ENCODE measurements at places on chromosomes 1 and 21. TPM values are rescaled to one million over a fixed set of nuclear protein-coding genes. Genes with fewer than 3 reads are reported as not detected.

Gene KCNK2
- total RNA-seq, result 0.15 TPM

GRCh38 chr1:39745016-39745670, 6.5 kb downstream of the PPIE start:
- no peaks in the 10 kb centered on the region for H3K4me1 ChIP-seq
- no peak for DNase-seq
- no peak overlapping the region for H3K27ac ChIP-seq
- H3K27me3 ChIP-seq, result no peaks in the 10 kb centered on the region
- H3K4me3 ChIP-seq, result no peak overlapping the region

Gene OLIG2
- total RNA-seq, result 0.59 TPM

DNA sequence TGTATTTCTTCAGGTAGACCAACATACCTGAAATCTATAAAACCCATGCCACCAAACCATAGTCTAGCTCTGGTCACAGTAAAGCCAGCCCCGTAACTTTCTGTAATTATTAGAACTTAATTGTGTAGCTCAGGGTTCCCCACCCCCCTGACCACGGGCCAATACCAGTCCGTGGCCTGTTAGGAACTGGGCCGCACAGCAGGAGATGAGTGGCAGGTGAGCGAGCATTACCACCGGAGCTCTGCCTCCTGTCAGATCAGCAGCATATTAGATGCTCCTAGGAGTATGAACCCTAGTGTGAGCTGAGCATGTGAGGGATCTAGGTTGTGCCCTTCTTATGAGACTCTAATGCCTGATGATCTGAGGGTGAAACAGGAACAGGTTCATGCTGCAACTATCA, 14.6 kb downstream of the TENT5C start:
- no peak overlapping the region for H3K27ac ChIP-seq
- no peak for DNase-seq
- H3K4me1 ChIP-seq, result no peaks in the 10 kb centered on the region
- H3K27me3 ChIP-seq, result no peaks in the 10 kb centered on the region
- H3K36me3 ChIP-seq, result no peaks in the 10 kb centered on the region
- H3K4me3 ChIP-seq, result no peak overlapping the region

Gene TFF2
- total RNA-seq, result not detected

DNA sequence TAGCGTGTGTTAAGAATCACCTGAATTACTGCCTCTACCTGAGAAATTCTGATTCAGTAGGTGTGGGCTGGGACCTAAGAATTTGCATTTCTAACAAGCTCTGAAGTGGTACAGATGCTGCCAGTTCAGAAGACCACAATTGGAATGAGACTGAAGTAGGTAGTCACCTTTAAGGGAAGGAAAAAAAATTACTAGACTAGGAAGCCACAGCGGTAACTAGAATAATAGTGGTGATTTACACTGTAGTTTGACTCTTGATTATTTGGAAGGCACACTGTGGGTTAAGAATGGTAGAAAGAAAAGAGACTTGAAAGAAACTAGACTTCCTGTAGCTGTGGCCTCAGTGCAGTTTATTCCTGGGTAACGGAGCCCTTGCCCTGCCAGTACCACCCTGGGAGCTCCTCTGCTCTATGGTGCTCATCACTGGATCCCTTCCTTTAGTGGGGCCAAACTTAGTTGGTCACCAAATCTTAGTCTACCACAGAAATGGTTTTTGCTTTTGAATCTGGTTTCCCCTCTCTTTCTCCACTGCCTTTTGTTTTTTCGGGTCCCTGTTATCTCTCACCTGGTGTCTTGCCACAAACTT, 43.6 kb downstream of the ARID1A start:
- H3K27me3 ChIP-seq, result no peaks in the 10 kb centered on the region
- H3K4me1 ChIP-seq, result no peaks in the 10 kb centered on the region
- no peak for DNase-seq
- no peak overlapping the region for H3K27ac ChIP-seq

DNA sequence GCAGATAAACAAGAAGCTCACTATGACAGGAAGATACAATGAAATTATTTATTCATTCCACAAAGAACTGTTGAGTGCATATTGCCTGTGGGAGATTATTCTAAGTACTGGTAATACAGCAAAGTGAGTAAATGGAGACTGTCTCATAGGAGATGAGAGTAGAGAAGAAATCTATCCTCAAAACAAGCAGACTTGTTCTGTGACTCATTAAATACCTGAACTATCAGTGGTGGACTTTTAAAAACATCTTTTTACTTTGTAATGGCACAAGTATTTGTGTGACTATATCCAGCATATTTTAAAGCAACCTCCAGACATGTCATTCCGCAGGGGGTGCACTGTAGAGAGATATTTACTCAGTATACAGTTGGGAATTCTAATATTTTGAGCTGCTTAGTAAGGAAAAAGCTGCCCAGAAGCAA, 259.2 kb downstream of the FMN2 start:
- no peaks in the 10 kb centered on the region for H3K27me3 ChIP-seq
- H3K27ac ChIP-seq, result no peak overlapping the region

DNA sequence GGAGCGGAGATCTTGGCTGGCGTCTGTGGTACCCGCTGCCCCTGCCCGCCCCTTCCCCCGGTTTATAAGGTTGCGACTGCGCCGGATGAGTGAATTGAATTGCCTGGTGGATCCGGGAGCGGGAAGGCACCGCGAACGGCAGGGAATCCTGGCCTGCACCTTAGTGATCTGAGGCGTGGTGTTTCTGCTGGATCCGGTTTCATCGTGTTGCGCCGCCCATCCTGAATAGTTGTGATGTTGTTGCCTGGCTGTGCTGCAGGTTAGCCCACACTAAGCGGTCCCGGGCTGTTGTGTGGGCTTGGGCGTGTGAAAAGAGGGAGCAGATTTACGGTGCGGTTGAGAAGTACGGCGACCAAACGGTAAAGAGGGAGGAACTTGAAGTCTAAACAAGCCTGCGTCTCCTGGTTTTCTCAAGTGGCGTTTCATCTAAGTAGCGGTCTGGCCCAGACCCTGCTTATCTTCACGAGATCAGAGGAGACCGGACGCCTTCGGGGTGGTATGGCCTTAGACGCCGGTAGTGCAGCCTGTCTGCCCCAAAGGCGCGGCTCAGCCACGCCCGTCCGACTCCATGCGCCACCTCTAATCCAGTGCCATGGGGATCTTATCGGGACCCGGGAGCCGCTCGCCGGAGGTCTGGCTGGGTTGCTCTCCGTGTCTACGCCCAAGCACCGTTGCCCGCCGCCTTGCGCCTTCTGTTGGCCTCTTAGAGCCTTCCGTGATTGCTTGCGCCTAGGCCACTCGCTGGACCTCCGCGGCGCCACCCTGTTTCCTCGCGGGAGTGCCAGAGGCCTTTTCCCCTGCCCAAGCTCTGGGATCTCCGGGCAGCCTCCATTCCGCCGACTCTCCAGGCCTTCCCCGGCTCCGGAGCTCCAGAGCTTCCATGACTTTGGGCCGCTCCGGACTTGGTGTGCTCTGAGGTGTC, 87.5 kb upstream of the RHOU start:
- no peaks in the 10 kb centered on the region for H3K4me1 ChIP-seq
- peaks cover 63% of the 10 kb centered on the region for H3K27me3 ChIP-seq
- H3K27ac ChIP-seq, result no peak overlapping the region
- no peaks in the 10 kb centered on the region for H3K36me3 ChIP-seq

DNA sequence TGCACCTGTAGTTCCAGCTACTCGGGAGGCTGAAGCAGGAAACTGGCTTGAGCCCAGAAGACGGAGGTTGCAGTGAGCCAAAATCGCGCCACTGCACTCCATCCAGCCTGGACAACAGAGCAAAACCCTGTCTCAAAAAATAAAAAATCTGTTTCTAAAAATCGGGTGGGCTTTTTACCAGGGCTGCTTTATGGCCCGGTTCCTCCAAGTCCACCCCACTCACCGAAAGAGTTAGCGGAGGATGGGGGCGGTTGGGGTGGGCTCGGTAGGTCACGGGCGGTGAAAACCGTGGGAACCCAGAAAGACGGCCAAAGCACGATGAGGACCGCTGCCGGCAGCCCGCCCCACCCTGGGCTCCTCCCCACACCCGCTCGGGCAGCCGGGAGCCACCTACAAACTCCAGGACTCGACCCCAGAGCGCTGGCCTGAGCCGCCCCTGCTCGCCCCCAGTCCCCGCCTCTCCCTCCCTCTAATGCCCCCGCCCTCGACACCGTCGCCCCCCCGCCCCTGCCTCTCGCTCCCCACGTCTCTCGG, 846 bp upstream of the PER3 start:
- H3K27ac ChIP-seq, result no peak overlapping the region
- H3K4me3 ChIP-seq, result peak overlapping the region; percentile 78
- peak; percentile 91 for DNase-seq
- H3K36me3 ChIP-seq, result peaks cover 34% of the 10 kb centered on the region
- no peaks in the 10 kb centered on the region for H3K4me1 ChIP-seq
- no peaks in the 10 kb centered on the region for H3K27me3 ChIP-seq

Gene VSIG8
- not detected for total RNA-seq

GRCh38 chr1:195462646-195463045, 1145.6 kb downstream of the KCNT2 start:
- H3K4me1 ChIP-seq, result peaks cover 3% of the 10 kb centered on the region
- DNase-seq, result no peak
- H3K27ac ChIP-seq, result no peak overlapping the region
- no peak overlapping the region for H3K4me3 ChIP-seq

- H3K4me3 ChIP-seq, result no peak overlapping the region
- H3K4me1 ChIP-seq, result no peaks in the 10 kb centered on the region
- no peaks in the 10 kb centered on the region for H3K27me3 ChIP-seq
- no peak for DNase-seq
- H3K27ac ChIP-seq, result no peak overlapping the region
These were observed 10.8 kb upstream of the IFNGR2 start for GRCh38 chr21:33392284-33392985.

DNA sequence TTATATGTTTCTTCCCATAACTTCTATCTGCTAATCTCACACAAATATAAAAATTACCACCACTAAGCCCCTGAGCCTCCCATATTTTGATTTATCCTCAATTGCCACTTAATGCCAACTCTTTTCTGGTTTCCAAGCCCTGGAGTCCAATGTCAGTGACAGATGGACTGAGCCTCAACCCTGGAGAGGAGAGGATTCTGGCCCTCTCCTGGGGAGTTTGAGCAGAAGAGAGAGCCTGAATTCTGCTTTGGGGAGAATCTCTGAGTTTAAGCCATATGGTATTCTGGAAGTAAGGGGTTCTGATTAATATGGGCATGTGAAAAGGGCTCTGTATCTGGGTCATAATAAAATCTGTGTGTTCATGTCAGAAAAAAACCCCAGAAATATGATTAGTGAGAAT, 8.5 kb downstream of the CADM3 start:
- H3K4me3 ChIP-seq, result no peak overlapping the region
- no peak for DNase-seq
- no peaks in the 10 kb centered on the region for H3K36me3 ChIP-seq

GRCh38 chr1:188514917-188515316, 1686.2 kb downstream of the PLA2G4A start:
- H3K4me1 ChIP-seq, result no peaks in the 10 kb centered on the region
- H3K27ac ChIP-seq, result no peak overlapping the region
- DNase-seq, result no peak
- no peaks in the 10 kb centered on the region for H3K27me3 ChIP-seq
- H3K36me3 ChIP-seq, result no peaks in the 10 kb centered on the region

- H3K27me3 ChIP-seq, result no peaks in the 10 kb centered on the region
- H3K27ac ChIP-seq, result no peak overlapping the region
- no peaks in the 10 kb centered on the region for H3K36me3 ChIP-seq
- no peak overlapping the region for H3K4me3 ChIP-seq
- no peaks in the 10 kb centered on the region for H3K4me1 ChIP-seq
- DNase-seq, result no peak
These were observed 101.6 kb downstream of the BRINP3 start for GRCh38 chr1:190376044-190376443.

Gene GNG4
- total RNA-seq, result 13.5 TPM

DNA sequence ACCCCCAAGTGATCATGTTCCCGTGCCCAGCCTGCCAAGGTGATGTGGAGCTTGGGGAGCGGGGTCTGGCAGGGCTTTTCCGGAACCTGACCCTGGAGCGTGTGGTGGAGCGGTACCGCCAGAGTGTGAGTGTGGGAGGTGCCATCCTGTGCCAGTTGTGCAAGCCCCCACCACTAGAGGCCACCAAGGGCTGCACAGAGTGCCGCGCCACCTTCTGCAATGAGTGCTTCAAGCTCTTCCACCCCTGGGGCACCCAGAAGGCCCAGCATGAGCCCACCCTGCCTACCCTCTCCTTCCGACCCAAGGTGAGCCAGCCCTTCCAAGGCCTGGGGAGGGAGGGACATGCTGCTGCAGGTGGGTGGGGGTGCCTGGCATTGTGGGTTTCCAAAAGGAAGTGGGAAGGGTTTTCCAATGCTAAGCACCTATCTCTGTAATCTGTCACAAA, 2.3 kb downstream of the TRIM46 start:
- H3K36me3 ChIP-seq, result peaks cover 17% of the 10 kb centered on the region
- no peak overlapping the region for H3K4me3 ChIP-seq
- no peaks in the 10 kb centered on the region for H3K27me3 ChIP-seq
- DNase-seq, result peak; percentile 46
- H3K27ac ChIP-seq, result no peak overlapping the region

Gene ELF3
- 11.8 TPM for total RNA-seq

DNA sequence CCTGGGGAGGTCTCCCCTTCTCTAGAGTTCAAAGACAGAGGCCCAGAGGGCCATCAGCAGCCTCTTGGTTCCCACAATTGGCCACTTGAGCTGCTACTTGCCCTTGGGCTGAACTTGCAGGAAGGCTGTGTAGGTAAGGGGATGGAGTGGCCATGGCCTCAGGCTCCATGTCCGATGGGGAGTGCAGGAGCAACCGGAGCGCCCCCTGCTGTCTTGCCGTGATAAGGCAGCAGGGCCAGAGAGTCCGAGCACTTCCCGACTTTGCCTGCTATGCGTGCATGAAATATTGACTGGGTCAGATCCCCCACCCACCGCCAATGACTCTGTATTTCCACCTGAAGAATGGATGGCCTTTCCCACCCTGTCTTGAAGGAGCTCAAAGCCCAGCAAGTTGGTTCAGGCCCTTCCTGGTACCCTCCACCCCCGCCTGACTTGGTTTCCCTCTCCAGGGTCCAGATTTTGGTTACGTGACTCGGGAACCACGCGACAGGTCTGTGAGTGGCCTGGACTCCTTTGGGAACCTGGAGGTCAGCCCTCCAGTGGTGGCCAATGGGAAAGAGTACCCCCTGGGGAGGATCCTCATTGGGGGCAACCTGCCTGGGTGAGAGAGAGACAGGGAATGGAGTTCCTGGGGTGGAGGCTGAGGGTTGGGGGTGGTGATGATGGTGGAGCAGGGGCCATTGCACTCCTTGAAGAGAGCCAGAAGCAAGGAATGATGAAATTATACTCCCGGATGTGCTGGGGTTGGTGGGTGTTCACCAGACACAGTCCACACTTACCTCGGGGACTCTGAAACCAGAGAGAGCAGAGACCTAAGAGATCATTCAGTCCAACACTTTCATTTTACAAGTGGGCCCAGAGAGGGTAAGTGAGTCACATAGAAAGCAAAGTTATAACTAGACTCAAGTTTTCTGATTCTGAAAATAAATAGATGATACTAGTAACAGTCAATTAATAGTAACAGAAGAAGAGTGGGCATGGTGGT, 25.6 kb downstream of the PADI3 start:
- H3K4me3 ChIP-seq, result no peak overlapping the region
- H3K4me1 ChIP-seq, result no peaks in the 10 kb centered on the region
- H3K27me3 ChIP-seq, result no peaks in the 10 kb centered on the region

GRCh38 chr1:162631546-162632191, 595 bp upstream of the DDR2 start:
- peaks cover 5% of the 10 kb centered on the region for H3K4me1 ChIP-seq
- H3K36me3 ChIP-seq, result no peaks in the 10 kb centered on the region
- no peak overlapping the region for H3K27ac ChIP-seq
- no peaks in the 10 kb centered on the region for H3K27me3 ChIP-seq
- peak; percentile 49 for DNase-seq
- no peak overlapping the region for H3K4me3 ChIP-seq

- no peak overlapping the region for H3K4me3 ChIP-seq
- no peaks in the 10 kb centered on the region for H3K4me1 ChIP-seq
These were observed 23.4 kb upstream of the KIF1B start for GRCh38 chr1:10187026-10187334.

GRCh38 chr1:93628681-93629080, 53.0 kb downstream of the BCAR3 start:
- H3K36me3 ChIP-seq, result peaks cover 48% of the 10 kb centered on the region
- H3K27ac ChIP-seq, result no peak overlapping the region
- no peaks in the 10 kb centered on the region for H3K27me3 ChIP-seq

Gene WNT3A
- 0.17 TPM for total RNA-seq

All from endodermal cell (in vitro differentiated cells).